T-helper 17 cell (primary cell): ENCODE measurements at places on chromosomes 3 and 15.

DNA sequence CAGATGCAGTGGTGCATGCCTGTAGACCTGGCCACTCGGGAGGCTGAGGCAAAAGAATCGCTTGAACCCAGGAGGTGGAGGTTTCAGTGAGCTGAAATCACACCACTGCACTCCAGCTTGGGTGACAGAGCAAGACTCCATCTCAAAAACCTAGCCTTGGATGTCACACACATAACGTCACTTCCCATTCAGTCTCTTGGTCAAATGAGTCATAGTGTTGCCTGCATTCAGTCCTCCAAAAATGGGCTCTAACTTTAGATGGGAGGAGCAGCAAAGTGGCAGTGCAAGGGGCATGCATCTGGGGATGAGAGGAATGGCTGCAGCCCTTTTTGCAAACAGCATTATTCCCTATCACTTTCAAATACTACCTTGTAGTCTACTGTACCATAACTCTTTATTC, 62.9 kb upstream of the AGBL1 start:
- no peak overlapping the region for H3K27ac ChIP-seq
- no peak for DNase-seq
- H3K27me3 ChIP-seq: peaks cover 19% of the 10 kb centered on the region
- peaks cover 3% of the 10 kb centered on the region for H3K4me1 ChIP-seq

- H3K27ac ChIP-seq: no peak overlapping the region
- no peak for DNase-seq
- H3K4me1 ChIP-seq: no peaks in the 10 kb centered on the region
These were observed 11.4 kb downstream of the KLF15 start for GRCh38 chr3:126345641-126346460.

- H3K27ac ChIP-seq: no peak overlapping the region
- H3K4me1 ChIP-seq: peaks cover 3% of the 10 kb centered on the region
- no peak for DNase-seq
- H3K27me3 ChIP-seq: peaks cover 40% of the 10 kb centered on the region
- H3K4me3 ChIP-seq: no peak overlapping the region
These were observed 88.7 kb downstream of the PLXNA1 start for GRCh38 chr3:127071597-127072001.

DNA sequence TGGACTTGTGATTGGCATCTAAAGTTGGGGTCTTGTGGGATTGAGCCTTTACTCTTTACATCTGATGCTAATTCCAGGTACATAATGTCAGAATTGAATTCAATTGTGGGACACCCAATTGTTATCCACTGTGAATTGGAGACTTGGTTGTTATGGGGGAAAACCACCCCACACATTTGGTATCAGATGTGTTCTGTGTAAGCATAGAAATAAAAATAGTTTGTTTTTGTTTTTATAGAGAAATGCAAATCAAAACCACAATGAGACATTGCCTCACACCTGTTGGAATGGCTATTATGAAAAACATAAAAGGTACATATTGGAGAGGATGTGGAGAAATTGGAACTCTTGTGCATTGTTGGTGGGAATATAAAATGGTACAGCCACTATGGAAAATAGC, 58.5 kb downstream of the CPA3 start:
- H3K4me3 ChIP-seq: no peak overlapping the region
- no peaks in the 10 kb centered on the region for H3K36me3 ChIP-seq
- no peak overlapping the region for H3K27ac ChIP-seq
- DNase-seq: no peak
- H3K27me3 ChIP-seq: peaks cover 34% of the 10 kb centered on the region

DNA sequence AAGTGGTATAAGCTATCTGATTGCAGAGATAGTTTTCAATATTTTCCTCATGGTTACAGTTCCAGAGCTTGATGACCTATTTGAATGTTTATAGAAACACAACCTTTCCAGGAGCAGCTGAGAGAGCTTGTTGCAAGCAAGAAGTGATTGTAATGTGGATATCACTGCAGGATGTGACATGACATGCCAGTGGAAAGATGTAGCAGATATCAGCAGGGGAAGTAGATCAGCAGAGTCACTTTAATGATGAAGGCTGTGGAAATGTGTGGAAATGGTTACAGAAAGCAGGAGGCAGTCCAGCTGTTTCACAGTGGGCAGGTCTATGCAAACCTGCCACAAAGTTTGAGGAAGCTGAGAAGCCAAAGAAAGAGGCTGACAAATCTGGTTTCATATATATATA, 21.0 kb downstream of the TMEM158 start:
- no peak overlapping the region for H3K27ac ChIP-seq

GRCh38 chr3:94172695-94173310, 109.9 kb downstream of the NSUN3 start:
- H3K27ac ChIP-seq: no peak overlapping the region
- no peak overlapping the region for H3K4me3 ChIP-seq
- H3K27me3 ChIP-seq: peaks cover 16% of the 10 kb centered on the region
- DNase-seq: no peak
- H3K36me3 ChIP-seq: no peaks in the 10 kb centered on the region
- no peaks in the 10 kb centered on the region for H3K4me1 ChIP-seq

DNA sequence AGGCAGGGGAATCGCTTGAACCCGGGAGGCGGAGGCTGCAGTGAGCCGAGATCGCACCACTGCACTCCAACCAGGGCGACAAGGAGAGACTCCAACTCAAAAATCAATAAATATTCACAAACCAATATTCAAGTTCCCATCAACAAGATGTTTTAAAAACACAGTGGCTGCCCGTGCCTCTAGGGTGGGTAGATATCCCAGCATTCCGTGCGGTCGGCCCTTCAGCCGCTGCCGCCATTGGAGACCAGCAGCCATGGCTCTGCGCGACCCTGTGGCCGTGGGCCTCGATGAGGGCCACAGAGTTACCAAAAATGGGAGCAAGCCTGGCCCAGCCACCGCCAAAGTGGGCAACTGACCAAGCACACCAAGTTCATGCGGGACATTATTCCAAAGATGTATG, 6.7 kb downstream of the ULK4 start:
- H3K36me3 ChIP-seq: peaks cover 6% of the 10 kb centered on the region
- H3K27me3 ChIP-seq: no peaks in the 10 kb centered on the region

DNA sequence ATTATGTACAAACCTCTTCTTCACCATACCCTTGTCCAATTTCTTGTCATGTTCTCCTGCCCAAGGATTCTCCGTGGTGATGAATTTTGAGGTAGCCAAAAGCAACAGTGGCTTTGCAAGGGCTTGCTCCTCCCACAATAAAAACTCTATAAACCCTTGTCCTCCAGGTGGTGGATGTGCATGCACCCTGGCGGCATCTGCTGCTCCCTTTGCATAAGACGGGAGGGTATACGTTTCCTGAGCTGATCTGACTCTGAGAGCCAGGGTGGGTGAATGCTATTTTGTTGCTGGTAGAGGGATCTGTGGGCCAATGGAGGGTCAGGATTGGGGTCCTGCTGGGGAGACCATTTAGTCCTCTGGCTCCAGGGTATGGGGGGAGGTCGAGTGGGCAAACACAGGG, 5.4 kb downstream of the DNAH1 start:
- DNase-seq: no peak
- H3K27ac ChIP-seq: no peak overlapping the region
- H3K27me3 ChIP-seq: no peaks in the 10 kb centered on the region
- no peak overlapping the region for H3K4me3 ChIP-seq
- H3K4me1 ChIP-seq: peaks cover 20% of the 10 kb centered on the region

- no peak for DNase-seq
- peaks cover 20% of the 10 kb centered on the region for H3K4me1 ChIP-seq
- H3K27me3 ChIP-seq: no peaks in the 10 kb centered on the region
- no peak overlapping the region for H3K4me3 ChIP-seq
These were observed 31.5 kb upstream of the XXYLT1 start for GRCh38 chr3:195302431-195302830.

- H3K4me1 ChIP-seq: peaks cover 53% of the 10 kb centered on the region
- peak overlapping the region; percentile 96 for H3K27ac ChIP-seq
- DNase-seq: no peak
- H3K36me3 ChIP-seq: peaks cover 6% of the 10 kb centered on the region
- peak overlapping the region; percentile 67 for H3K4me3 ChIP-seq
- no peaks in the 10 kb centered on the region for H3K27me3 ChIP-seq
These were observed 33.8 kb downstream of the MBNL1 start for GRCh38 chr3:152302521-152303021.

- H3K4me3 ChIP-seq: no peak overlapping the region
- no peak overlapping the region for H3K27ac ChIP-seq
- H3K36me3 ChIP-seq: no peaks in the 10 kb centered on the region
- no peaks in the 10 kb centered on the region for H3K4me1 ChIP-seq
These were observed 16.9 kb upstream of the TSC22D2 start for GRCh38 chr3:150391161-150391560.

- no peak overlapping the region for H3K27ac ChIP-seq
- no peaks in the 10 kb centered on the region for H3K4me1 ChIP-seq
- H3K27me3 ChIP-seq: peaks cover 38% of the 10 kb centered on the region
These were observed 2.5 kb downstream of the IL16 start for GRCh38 chr15:81199031-81199779.

DNA sequence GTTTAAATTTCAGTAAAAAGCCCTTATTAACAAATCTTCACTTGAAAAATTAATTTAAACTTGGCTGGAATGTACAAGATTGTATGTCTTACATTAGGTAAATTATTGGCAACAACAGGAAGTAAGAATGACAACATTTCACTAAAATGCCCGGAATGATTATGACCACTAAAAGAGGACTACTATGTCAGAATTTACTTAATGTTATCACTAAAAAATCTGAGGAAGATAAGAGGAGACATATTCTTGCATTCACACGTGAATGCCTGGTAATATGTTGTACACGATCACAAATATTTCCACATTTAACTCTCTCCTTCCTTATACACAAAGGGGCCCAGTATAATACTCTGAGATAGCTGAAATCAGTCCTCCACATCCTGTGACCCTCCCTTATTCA, 29.7 kb downstream of the VGLL3 start:
- H3K4me3 ChIP-seq: no peak overlapping the region
- H3K27me3 ChIP-seq: no peaks in the 10 kb centered on the region
- H3K36me3 ChIP-seq: no peaks in the 10 kb centered on the region
- no peaks in the 10 kb centered on the region for H3K4me1 ChIP-seq
- H3K27ac ChIP-seq: no peak overlapping the region
- no peak for DNase-seq

DNA sequence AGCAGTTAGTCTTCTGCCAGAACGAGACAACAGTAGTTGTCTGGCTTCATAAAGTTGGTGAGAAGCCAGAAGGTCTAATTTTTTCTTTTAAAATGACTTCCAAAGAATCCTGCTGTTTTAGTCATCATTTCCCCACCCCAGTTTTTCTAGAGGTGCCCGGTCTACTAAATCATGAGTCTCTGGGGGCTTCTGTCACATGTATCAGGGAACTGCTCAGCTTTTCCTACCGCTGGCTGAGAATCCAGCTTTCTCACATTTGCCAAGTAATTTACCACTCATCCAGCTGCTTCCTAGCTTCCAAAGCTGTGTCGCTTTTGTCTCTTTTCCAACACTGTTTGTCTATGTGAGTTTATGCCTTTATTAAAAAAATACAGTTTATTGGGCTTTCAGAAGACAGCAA, 183.3 kb downstream of the NSUN3 start:
- no peak for DNase-seq
- no peaks in the 10 kb centered on the region for H3K4me1 ChIP-seq
- H3K4me3 ChIP-seq: no peak overlapping the region

DNA sequence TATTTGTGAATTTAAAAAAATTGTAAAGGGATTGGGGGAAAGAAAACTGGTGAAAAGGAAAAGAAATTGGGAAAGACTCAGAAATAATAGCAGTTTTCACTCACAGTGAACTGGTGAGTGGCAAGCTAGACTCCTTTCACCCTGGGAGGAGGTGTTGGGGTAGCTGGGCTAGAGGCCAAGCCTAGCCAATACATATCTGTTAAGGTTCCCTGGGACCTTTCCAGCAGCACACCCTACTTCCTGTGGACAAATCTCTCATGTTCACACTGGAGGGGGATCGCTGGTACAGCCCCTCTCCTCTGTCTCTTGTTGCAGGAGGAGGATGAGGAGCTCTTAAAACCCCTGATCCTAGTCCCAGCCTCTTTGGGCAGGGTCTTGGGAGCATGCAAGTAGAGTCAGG, 3.7 kb upstream of the RPP25 start:
- peaks cover 26% of the 10 kb centered on the region for H3K27me3 ChIP-seq
- H3K27ac ChIP-seq: no peak overlapping the region
- no peak for DNase-seq
- no peak overlapping the region for H3K4me3 ChIP-seq
- H3K36me3 ChIP-seq: peaks cover 2% of the 10 kb centered on the region

DNA sequence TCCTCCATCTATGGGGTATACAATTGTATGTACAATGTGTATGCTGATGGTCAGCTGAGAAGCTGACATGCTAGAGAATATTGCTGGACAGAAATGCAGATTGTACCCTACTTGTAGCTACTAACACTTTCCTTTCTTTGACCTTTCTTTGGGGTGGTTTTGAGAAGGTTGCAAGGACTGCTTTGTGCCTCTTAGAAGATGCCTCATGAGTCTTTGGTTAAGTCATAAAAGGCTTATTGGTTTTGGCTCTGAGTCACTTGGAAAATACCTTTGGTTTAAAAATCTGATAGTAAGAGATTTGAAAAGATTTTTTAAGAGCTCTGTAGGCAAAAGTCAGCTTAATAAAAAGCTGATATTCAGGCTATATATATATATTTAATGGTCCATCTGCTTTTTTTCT, 71.5 kb downstream of the ZMAT3 start:
- no peaks in the 10 kb centered on the region for H3K36me3 ChIP-seq
- no peak for DNase-seq
- H3K27ac ChIP-seq: no peak overlapping the region
- H3K4me1 ChIP-seq: no peaks in the 10 kb centered on the region

DNA sequence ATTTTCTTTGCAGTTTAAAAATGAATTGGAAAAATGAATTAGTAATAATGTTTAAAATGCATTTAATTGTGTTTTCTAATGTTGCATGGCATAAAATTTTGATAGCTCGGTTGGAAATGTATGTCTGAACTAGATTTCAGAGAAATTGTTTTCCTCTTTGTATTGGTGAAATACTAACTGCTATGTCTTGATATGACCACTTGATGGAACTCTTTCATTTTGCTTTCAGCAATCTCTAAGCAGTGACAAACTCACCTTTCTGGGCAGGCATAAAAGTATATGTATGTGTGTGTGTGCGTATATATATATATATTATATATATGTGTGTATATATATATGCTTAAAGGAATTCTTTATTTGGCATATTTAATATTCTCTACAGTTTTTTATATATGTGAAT, 239.3 kb upstream of the ZNF717 start:
- no peak overlapping the region for H3K27ac ChIP-seq
- H3K4me3 ChIP-seq: no peak overlapping the region
- no peaks in the 10 kb centered on the region for H3K4me1 ChIP-seq
- DNase-seq: no peak

DNA sequence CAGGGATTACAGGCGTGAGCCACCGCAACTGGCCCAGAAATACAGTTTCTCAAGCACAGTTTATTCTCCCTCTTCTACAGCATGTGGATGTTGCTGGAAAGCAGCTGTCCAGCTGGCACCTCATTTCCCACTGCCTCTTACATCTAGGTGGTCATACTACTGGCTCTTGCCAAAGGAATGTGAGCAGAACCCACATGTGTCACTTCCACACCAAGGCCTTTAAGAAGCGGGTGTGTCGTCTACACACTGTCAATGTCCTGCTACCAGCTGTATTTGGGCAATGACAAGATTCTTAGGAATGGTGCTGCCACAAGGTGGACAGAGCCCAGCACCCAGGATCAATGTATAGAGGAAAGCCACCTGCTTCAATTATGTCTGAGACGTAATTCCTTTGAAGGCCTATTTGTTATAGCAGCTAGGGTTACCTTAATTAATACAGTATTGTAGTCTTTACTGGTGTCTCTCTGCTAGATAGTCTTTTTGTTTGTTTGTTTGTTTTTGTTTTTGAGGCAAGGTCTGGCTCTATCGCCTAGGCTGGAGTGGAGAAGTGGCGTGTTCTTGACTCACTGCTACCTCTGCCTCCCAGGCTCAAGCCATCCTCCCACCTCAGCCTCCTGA, 15.1 kb upstream of the RAB7A start:
- H3K27ac ChIP-seq: no peak overlapping the region
- H3K4me3 ChIP-seq: no peak overlapping the region
- H3K36me3 ChIP-seq: no peaks in the 10 kb centered on the region
- peaks cover 7% of the 10 kb centered on the region for H3K4me1 ChIP-seq
